Stimulated activated CD4-positive, alpha-beta T cell treated with anti-CD3 and anti-CD28 coated beads, Interleukin-1b, Interleukin-23, amount 100 ng/mL, for 1 hour (primary cell): ENCODE measurements at places on chromosomes 6 and 20.

DNA sequence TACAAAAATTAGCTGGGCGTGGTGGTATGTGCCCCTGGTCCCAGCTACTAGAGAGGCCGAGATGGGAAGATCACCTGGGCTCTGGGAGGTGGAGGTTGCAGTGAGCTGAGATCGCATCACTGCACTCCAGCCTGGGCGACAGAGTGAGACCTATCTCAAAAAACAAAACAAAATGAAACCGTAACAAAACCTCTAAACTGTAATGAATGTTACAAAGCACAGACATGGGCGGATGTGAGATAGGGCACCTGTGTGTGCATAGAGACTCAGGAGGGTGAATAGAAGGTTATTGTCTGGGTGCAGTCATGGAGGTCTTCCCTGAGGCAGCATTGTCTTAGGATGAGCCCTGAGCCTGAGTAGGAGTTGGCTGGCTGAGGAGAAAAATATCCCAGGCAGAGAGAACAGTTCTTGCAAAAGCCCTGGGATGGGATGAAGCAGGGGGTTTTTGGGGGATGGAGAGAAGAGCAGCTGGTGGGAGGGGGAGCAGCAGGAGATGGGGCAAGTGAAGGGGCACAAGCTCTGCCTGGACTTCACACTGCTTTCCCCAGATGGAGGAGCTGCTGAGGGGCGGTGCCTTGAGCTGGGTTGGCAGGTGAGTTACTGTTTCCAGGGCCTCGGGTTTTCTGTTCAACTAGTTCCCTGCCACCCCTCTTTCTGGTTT is 5.2 kb downstream of the BCAS4 start:
- DNase-seq, result no peak

DNA sequence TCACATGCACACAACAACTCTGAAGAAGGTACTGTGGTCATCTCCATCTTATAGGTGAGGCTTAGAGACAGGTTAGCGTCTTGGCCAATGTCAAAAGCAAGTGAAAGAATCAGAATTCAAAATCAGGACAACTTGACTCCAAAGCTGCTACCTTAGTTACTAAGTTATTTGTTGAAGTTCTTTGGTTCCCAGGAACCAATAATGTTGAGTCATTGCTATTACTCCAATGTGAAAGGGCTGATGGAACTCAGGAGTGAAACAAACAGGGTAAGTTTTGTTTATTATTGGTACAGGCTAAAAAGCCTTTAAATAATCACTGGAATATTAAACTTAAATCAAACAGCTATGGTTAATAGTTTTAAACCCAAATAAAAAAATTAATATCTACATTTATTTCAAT is 111.1 kb downstream of the PDSS2 start:
- DNase-seq, result no peak

DNA sequence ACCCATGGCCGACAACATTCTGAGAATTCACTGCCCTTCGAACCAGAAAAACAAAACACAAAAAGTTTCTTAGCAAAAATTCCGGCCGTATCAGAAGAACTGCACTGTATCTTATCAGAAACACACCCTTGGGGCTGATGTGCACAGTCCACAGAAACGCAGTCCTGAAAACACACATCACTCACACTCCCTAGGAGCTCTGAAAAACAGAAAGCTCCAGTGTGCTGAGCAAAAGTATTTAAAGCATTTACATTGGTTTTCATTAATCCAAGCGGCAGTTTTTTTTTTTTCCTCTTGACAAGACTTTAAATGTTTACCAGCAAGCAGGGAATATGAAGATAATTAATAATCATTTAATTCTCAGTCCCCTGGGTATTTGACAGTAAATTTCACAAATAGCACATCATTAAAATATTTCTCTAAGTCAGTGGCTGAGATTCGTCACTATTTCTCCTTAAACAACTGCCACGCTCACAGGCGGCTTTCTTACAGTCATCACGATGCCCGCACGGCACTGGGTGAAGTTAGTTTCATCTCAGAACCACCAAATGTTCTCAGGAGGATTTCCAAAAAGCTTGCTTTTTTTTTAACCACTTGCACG is 13.3 kb downstream of the NFATC2 start:
- no peak for DNase-seq

DNA sequence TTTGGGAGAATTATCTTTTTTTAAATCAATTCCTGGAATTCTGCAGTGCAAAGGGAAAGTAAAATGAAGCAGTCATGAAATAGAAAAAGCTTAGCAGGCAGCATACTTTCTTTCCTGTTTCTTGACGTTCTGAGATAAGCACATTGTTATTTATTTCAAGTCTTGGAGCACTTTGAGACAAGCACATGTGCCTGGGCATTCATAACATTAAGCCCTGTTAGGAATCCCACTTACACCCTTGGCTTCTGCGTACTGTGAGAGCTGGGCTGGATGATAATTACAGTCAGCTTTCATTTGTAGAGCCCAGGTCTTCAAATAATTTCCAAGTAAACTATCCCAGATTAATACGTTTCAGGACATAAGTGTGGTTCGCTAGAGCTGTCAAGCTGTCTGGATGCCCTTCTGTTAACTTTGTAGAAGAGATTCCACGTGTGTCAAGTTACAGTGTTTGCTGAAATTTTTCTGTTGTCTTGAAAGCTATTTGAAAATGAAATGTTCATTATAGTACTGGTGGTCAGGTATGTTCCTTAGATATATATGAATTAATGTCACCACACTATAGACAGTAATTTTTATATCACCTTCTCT is 8.9 kb downstream of the FARS2 start:
- no peak for DNase-seq

- no peak for DNase-seq
Measured at GRCh38 chr20:32581839-32582658, 3.1 kb downstream of the NOL4L start.

DNA sequence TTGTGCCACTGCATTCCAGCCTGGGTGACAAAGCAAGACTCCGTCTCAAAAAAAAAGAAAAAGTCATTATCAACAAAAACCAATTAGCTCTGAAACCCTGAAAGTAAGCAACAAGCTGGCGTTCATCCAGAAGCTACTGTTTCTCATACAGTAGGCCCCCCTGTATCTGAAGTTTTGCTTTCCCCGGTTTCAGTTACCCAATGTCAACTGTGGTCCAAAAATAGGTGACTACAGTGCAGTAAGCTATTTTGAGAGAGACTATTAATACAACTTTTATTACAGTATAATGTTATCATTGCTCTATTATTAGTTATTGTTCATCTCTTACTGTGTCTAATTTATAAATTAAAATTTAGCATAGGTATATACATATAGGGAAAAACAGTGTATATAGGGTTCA is 135.1 kb downstream of the KIF16B start:
- no peak for DNase-seq

- DNase-seq, result no peak
Measured at GRCh38 chr20:43189554-43190331, at the start of gene PTPRT. Gene PTPRT (minus strand): TSS chr20:43189906. CDS start chr20:43189733, 173 bp downstream.

DNA sequence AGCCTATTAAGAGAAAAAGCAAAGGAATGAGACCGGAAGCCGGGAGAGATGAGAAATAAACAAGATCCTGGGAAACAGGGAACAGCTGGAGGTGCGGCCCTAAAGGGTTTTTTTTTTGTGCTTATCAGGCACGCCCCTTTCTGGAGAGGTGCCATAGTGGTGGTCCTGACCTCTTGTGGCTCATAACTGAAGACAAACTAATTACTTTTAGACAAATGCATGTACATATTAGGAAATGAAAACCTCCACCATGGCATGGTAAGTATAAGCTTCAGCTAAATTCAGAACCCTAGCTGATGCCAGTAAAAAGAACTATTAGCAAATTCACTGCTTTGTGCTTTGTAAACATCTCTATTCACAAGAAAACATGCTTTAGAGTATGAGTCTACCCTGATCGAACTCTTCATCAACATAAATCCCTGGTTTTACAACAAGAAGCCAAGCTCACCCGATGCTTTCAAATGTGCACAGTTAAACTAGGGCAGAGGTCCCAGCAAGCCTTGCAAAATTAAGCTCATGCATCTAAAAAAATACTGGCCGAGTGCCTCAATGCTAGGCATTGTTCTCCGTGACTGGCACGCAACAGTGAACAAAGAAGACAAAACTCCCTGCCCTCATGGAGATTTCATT is 96.4 kb upstream of the MRPS10 start:
- no peak for DNase-seq

- no peak for DNase-seq
Measured at GRCh38 chr20:57133926-57134650, 132.4 kb downstream of the BMP7 start.

GRCh38 chr6:30732237-30732943 is 10.1 kb downstream of the FLOT1 start:
- DNase-seq, result no peak

DNA sequence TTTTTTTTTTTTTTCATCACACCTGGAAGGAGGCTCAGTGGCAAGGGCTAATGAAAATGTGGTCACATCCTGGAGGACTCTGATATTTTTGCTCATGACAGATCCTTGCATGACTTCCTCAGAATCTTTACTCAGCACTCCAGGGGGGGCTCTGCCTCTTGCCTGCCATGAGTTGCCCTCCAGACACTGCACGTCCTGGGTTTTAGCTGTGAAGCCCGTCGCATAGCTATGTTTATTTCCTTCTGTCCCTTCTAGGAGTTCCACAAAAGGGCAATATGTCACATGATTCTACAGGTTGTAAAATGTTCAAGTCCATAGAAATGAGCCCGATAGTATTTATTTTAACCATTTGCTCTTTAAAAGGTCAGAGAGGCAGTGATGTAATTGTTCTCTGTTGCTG is 18.2 kb downstream of the MAS1 start:
- DNase-seq, result no peak

DNA sequence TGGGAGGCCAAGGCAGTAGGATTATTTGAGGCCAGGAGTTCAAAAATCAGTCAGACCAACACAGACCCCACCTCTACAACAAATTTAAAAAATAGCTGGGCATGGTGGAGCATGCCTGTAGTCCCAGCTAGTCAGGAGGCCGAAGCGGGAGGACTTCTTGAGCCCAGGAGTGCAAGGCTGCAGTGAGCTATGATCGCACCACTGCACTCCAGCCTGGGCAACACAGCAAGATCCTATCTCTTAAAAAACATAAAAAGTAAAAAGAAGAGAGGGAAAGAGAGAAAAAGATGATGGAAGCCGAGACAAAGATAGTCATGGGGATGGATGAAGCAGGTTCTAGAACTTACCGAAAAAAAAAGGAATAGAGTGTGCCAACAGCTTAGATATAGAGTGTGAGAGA is 25.8 kb upstream of the RPP40 start:
- no peak for DNase-seq

DNA sequence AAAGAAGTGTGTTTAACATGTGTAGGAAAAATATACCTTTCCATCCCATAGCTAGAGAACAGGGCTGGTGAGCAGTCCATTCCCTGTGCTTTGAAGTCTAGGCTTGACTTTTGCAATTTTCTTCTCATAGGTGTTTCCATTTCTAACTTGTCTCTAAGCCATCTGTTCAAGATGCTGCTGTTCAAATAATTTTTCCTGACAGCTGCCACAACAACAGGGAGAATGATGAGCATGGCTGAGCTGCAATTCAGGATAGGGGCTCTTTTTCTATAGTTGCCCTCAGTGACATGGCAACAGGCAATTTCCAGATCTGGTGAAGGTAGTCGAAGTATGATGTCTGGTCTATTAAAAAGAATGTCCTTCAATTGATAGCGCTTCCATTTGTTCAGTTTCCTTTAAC is 103.0 kb upstream of the HS3ST5 start:
- no peak for DNase-seq

GRCh38 chr6:89355511-89356194 is 3.1 kb upstream of the UBE2J1 start:
- DNase-seq, result no peak

DNA sequence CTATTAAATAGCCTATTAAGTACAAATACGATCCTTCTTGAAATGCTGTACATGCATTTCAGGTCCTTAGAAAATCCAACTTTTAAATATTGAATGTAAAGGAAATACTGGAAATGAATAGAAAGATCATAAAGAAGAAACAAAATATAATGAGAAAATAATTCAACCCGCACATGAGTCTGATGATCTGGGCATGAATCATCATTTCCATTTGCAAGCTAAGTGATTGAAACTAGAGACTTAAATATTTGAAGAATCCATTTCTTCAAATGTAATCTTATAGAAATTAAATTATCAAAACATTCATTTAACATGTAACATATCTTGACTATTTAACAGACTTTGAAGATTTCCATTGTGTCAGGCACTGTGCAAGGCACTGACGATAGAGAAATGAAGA is 977.0 kb downstream of the TFAP2A start:
- DNase-seq, result no peak

DNA sequence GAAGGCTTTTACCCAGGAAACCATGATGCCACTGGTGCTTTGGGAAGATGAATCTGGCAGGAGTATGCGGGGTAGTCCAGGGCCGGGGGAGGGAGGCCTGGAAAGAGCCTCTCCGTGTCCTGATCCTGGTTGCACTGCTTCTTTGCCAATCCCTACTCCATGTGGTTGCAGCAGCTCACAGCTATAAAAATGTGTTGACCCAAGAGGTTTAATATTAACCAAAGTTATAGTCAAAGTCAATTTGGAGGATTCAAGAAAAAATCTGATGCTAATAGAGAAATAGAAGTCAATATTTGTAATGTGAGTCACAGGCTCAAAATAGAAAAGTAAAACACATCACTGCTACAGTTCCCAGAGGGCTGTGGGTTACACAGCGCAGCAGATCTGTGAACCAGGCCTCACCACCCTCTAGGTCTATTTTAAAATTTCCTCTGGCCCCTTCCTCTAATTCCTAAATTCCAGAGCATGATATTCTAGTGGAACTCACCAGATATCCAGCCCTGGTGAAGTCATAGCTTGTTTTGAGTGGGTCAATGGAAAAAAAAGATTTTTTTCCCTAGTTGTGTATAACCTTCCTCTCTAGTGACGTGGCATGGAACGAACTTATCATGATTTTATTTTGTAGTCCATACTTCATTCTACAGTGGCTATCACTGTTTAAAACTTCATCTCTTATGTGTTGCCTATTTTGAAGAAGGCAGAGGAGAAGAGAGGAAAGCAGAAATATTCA is 63.2 kb upstream of the BMP2 start:
- DNase-seq, result no peak

- no peak for DNase-seq
Measured at GRCh38 chr20:51327251-51327841, 215.2 kb downstream of the NFATC2 start.

GRCh38 chr6:100719883-100720682 is 161.0 kb downstream of the ASCC3 start:
- DNase-seq, result no peak

GRCh38 chr6:18263418-18264218 is 712 bp downstream of the DEK start:
- no peak for DNase-seq

DNA sequence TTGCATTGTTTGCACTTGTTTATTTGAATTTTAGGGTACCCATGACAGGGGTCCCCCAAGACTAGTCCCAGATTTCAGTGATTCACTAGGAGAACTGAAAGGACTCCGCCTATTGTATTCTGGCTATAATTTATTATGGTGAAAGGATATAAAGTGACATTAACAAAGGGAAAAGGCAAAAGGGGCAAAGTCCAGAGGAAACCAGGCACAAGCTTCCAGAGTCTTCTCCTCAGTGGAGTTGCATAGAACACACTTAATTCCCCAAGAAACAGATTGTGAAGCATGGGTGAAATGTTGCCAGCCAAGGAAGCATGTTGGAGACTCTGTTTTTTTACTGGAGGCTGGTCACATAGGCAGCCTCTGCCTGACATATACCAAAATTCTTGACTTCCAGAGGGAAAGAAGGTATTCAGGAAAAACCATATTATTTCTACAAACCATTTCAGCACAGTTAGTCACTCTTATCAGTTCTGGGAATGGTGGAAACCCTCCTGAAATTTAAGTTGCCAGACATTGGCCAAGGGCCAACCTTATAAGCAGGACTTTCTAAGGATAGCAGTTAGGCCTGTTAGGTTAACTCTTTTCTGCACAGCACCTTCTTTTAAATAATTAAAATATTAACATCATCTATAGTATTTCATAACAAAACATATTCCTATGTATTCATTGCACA is 71.8 kb downstream of the FIG4 start:
- no peak for DNase-seq

GRCh38 chr6:35776364-35777215 is at the start of gene CLPSL2:
Gene CLPSL2 (plus strand): TSS chr6:35776598. CDS start chr6:35776619, 21 bp downstream.
- DNase-seq, result no peak
